ENCODE measurements at places on chromosomes 7 and 10.

DNA sequence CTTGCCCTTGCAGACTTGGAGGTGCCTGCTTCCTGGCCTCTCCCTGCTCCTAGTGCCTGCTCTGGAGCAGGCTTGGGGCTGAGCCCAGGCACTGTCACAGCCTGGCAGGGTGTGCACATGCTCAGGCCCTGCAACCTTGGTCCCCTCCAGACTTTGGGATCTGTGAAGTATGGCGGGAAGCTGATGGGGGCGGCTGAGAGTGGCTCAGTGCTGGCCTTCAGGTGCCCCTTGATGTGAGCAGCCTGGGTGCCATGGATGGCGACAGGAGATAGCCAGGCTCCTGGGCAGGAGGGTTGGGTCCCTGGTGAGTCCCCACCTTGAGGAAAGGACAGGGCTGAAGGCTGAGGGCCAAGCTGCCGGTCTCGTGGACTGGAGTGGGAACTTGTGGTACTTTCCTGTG is 700.4 kb upstream of the KCND2 start:
- no peak for DNase-seq

DNA sequence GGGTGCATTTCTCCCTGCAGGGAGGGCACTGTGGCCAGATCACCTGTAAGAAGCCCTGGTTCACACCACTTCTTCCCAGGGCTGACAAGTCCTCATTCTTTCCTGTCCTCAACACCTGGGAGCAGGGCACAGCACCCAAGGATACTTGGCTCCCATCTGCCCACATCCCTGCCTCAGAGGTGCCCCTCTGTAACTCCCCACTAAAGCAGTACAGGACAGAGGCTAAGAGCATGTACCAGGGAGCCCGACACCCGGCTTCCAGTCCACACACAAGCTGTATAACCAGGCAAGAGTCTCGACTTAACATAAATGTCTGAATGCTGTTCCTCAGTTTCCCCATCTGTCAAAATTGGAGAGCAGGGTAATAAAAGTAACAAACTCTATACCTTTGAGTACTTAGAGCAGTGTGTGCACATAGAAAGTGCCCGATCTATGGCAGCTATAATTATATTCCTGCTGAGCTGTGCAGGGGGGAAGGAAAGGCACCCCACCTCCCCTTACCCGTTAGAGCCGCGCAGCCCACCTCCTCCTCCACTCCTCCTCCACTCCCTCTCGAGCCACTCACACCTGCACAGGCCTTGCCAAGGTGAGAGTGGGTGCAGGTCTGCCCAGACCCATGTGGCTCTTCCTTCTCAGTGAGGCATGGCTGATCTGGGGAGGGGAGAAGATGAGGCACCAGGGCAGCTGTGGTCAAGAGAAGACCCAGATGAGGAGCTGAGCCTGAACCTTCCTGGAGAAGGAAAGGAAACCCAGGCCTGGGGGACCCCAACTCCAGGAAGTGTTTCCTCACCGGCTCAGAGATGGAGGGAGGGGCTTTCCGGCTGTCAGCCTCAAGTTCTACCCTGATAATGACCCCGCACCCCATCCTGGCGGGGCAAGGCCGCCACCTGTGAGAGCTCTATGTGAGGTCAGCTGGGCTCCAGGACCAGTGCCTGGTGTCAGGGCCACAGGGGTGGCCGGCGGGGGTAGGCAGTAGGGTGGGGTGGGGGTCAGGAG is 22.6 kb downstream of the PODXL start:
- no peak for DNase-seq

DNA sequence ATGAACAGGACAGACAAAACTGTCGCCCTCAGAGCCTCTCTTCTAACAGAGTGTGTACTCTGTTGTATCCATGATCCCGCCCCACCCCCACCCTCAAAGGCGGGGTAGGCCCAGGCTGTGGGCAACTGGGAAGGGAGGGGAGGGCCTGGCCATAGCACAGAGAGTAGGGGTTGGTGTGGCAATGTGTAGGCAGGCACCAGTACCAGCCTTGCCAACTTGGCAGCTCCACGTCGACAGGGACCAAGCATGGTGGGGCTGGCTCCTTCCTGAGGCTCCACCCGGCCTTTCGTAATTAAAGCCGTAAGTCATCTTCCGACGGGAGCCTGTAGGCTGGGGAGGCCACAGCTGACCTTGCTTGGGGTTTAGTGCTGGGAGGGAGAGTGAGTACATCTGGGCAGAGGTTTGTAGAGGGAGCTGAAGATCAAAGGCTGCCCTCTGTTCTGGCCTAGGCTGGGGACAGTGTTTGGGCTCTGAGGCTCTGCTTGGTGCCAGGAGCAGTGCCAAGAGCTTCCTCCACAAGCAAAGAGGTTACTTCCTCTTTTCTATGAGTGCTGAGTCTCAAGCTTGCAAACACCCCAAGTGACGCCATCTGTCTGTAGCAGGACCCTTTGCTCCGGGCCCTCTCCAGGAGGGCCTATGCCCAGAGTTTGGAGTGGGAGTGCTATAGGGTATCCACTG is 121.6 kb downstream of the C10orf105 start:
- no peak for DNase-seq

GRCh38 chr7:158646766-158647474 is 57.7 kb downstream of the NCAPG2 start:
- DNase-seq: peak; percentile 35

- DNase-seq: no peak
Measured at GRCh38 chr10:128178302-128178958, 52.2 kb upstream of the MKI67 start.

DNA sequence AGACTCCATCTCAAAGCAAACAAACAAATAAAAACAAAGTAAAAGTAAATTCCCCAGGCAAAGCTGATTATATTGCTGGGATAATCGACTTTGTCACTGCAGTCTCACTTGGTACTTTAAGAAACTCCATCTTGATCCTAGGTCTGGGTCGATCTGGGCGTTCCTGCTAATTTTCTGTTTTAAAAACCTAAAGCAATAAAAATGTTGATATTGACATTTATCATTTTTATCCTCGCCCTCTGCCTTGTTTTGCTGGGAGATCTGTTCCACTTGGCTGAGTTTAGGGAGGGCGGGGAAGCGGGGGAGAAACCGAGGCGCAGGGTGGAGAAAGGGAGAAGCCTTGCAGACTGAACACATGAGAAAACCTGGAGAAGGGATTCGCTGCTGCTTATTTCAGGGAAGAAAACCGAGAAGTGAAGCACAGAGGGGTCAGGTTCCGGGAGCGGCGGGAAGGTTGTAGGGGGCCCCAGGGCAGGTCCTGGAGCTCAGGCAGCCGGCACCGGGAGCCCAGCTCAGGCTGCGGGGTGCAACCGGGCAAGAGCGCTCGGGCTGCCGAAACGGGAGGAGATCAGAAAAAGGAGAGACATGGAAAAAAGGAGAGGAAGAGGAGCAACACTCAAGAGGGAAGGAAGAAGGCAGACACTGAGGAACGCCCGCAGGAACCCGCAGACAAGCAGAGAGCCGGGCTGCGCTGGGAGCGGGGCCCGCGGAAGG is 27.3 kb upstream of the KMT2C start:
- DNase-seq: peak; percentile 49

GRCh38 chr7:139568346-139568675 is 44.8 kb downstream of the CLEC2L start:
- DNase-seq: no peak

GRCh38 chr7:87107949-87108776 is 44.1 kb upstream of the DMTF1 start:
- no peak for DNase-seq

GRCh38 chr7:29797112-29797944 is 9.0 kb upstream of the WIPF3 start:
- DNase-seq: no peak

DNA sequence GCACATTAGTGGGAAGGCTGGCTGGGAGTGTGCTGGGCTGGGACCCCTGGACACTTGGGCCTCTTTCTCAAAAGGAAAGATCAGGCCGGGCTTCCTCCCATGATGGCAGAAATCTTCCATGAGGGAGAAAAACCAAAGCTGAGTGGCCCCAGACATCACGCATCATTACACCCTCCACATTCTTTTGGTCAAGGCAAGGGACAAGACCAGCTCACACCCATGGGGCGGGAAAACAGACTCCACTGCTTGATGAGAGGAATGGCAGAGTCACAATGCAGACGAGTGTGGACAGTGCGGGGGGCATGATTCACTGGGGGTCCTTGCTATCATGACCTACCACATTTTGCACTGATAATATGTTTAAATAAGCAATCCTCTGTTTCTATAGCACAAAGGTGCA is 73.3 kb downstream of the CREB3L2 start:
- no peak for DNase-seq

DNA sequence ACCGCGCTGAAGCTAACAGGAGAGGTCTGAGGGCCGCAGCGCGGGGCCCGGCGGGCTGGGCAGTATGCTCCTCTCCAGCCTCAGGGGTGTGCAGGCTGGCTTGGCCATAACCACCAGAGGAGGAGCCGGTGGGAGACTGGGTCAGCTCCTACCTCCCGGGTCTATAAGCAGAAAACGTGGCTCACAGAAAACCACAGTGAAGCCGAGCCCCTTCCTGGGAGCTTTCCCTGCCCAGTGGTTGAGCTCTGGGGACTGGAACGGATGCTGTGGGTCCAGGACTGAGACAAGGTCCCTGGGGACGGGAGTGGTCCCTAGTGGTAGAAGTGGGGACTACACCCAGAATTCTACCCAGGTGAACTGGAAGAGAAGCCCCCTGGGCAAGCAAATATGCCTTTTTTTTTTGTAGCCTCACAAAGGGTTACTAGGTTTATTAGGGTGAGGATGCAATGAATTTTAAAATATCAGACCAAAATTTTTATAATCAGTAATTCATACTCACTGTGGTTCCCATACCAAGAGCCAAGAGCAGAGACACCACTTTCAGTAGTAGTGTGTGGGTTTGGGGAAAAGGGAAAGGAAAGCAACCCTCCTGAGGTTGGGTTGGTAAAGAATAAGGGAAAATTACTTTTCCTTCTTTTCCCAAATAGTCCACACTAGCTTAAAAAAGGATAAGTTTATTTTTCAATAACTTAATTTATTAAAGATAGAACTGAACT is 67.9 kb upstream of the PRKCQ start:
- DNase-seq: peak; percentile 1

- no peak for DNase-seq
Measured at GRCh38 chr10:71812913-71813590, 38.0 kb downstream of the PSAP start.

- DNase-seq: no peak
Measured at GRCh38 chr7:151677581-151678226, 158.0 kb upstream of the RHEB start.

DNA sequence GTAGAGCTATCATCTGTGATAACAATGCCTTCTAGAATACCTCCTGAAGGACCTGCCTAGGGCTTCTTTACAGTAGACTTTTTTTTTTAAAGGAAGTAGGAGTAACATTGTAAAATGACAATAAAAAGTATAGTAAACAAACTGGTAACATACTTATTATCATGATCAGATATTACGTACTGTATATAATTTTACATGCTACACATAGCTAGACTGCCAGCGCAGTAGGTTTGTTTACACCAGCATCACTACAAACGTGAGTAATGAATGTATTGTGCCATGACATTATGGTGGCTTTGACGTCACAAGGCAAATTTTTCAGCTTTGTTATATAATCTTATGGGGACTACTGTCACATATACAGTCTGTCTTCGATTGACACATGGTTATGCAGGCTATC is 15.4 kb upstream of the ZRANB1 start:
- DNase-seq: no peak

DNA sequence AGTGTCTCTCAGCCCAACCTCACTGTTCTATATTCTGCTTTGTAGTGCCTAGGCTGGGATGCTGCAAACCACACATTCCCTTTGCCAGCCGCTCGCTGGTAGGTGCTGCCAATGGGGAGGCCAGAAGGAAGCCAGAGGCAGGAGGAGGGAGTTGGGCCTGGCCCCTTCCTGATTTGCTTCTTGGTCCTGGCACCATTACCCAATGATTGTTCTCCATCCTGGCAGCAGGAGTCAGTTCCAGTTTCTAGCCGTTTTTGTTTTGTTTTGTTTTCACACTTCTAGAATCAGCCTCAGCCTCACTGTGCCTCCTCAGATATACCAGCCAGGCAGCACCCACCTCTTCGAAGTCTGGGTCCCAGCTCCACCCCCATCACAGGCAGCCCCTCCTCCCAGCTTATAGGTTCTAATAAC is 27.4 kb upstream of the LOXL4 start:
- no peak for DNase-seq

- DNase-seq: no peak
Measured at GRCh38 chr10:105187243-105187642, 546.2 kb downstream of the SORCS3 start.

DNA sequence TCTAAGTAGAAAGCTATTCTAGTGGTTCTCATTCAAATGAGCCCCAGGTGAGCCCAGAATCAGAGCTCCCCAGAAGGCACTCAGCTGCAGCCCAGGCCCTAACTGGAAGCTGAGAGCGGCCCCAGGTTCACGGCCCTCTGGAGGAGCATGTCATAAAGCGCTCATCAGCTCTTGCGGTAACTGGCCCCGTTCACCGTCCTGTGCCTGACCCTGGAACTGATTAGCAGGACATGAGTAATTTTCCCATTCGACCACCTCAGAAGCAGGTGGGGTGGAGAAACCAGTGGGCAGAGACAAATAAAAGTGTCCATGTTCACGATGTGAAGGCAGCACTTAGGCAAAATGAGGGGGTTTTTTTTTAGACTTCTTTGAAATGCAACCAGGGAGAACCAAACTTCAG is 136.1 kb upstream of the LYZL2 start:
- no peak for DNase-seq

DNA sequence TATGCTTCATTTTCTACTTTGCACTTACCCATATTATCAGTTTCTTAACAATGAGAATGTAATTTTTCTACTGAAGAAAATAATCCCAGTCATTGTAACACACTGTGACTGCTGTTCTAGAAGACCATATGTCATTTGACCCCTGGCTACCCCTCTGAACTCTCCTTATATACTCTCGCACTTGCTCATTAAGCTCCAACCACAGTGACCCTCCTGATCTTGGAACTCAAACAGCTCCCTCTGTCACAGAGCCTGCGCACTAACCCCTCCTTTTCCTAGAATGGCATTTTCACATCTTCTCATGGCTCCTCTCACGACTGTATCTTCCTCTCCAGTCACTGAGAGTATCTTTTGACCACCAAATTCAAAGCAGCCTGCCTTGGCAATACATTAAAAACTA is 169.7 kb downstream of the CACNA2D1 start:
- DNase-seq: no peak

- peak; percentile 75 for DNase-seq
Measured at GRCh38 chr7:6589829-6590644, at the start of gene INTS15. TSS of gene INTS15 (plus strand) at chr7:6590021. CDS start at chr7:6590284, 263 bp downstream.

GRCh38 chr7:55043691-55044370 is 25.0 kb downstream of the EGFR start:
- DNase-seq: no peak
